Germinal center (tissue), 1 donor: ENCODE measurements at places on chromosomes 3 and 15.

- DNase-seq = no peak
These were observed 1.5 kb downstream of the CHRNA3 start for GRCh38 chr15:78619022-78619950.

GRCh38 chr3:190326930-190327329, 4.7 kb upstream of the CLDN1 start:
- no peak for DNase-seq

DNA sequence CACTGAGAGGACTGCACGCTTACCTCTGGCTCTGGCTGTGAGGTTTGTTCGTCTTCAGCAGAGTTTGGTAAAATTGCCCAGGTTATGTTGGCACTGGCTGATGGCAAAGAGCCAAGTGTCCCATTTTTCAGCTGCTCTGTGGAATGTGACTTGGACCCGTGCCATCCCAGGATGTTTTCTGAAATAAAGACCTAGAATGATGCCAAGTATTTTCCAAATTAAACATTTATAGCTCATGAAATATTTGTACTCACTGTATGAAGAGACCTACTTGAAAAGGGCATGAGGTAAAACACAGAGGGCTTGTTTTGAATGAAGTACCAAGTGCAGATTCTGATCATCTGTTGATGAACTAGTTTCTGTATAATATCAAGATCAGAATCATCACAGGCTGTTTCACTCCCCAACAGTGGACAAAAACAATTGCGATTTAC, 200.5 kb downstream of the STT3B start:
- DNase-seq = no peak

- DNase-seq = no peak
These were observed 26.6 kb upstream of the TAFA4 start for GRCh38 chr3:68958932-68959331.

- peak; percentile 15 for DNase-seq
These were observed 710 bp downstream of the TJP1 start for GRCh38 chr15:29821416-29822099.

DNA sequence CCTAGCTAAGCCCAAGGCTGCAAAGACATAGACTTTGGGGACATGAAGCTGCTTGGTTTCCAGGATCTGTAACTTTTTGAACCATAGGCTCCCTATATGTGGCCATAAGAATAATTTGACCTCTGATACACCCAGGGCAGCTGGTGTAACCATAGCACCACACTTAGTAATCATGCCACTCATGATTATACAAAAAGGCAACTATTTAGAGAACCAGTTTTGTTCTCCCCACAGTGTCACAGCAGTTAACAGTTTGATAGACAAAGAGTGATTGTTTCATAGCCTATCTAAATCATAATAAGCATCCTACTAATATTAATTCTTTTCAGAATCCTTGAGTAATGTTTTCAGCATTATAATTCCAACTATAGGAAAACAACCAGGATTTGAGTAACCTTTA, 334.9 kb downstream of the NEK10 start:
- DNase-seq = no peak

- no peak for DNase-seq
These were observed 298.3 kb downstream of the MEX3B start for GRCh38 chr15:81747482-81747881.

DNA sequence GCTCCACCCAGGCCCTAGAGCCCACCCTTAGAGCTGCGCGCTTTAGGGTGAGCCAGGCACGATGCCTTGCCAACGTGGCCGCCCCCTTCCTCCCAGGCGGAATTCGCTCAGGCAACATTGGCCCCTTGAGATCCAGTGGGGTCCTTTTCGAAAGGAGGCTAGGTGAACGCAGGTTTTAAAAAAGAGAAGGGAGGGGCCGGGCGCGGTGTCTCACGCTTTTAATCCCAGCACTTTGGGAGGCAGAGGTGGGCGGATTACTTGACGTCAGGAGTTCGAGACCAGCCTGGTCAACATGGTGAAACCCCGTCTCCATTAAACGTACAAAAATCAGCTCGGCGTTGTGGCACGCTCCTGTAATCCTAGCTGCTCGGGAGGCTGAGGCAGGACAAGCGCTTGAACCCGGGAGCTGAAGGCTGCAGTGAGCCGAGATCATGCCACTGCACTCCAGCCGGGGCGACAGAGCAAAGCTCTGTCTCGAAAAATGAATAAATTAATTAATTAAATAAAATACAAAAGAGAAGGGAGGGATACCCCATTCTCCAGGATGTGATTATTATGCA, 984 bp upstream of the RPP25 start:
- no peak for DNase-seq

GRCh38 chr15:43277901-43278300, 11.2 kb upstream of the TGM5 start:
- DNase-seq = no peak

DNA sequence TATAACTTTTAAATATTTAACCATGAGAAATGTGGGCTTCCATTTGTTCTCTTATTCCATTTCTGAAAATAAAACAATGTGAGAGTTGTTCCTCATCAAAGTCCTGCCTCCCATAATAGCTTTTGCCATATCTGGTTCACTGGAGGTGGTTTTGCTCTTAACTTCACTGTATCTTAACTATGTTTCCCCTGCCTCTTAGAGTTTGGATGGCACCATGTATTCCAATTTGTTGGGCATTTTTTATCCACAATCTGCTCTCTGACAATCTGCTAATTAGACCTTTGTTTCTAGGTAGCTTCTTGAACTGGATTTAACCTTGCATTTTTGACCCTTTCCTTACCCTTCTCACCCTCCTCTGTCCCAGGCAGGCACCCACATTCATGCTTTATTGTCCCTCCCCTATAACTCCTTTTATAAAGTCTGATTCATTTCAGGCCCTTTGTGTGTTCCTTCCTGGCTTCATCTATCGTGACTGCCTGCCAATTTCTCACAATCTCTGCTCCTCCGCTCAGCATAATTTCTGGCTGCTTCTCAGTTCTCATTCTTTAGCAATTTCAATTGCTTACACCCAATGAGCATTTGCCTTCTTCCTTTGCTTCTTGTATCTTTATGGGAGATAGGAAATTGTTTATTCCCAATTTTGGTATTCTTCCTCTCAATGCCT, 144.2 kb upstream of the ARHGEF26 start:
- DNase-seq = no peak

DNA sequence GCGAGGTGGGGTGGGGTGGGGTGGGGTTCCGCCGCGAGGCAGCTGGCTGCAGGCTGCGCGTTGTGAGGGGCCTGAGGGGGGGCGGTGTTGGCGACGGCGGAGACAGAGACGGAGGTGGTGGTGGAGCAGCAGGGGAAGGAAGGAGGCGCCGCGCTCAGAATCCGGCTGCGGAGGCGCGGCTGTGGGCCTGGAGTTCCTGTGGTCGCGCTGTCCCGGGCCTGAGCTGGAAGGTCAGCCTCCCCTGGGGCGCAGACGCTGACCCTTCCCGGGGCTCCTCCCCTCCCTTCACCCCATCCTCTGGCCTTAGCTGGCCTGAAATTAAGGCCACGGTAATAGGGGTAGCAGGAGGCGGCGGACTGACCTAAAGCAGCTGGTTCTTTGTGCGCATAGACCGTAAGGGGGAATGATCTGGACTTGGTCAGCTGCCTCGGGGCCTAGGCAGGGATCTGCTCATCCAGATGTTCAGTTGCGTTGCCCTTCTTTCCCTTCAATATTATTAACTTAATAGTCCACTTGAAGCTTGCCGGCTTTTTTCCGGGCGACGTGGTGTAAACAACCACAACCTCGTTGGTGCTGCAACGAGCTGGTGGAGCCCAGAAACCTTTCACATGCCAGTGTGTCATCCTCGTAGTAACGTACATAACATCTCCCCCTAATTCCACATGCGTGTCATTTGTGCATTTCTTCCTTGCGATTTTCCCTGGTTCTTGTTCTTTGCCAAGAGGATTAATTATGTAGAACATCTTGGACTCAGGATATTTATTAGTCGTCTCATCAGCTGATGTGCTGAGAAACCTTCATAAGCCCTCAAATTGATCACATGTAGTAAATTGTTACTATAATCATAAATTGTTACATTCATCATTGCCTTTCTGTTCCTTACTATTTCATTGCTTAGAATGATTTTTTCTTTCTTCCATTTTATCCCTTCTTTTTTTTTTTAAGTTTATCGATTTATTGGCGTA, 626 bp downstream of the SEC62 start:
- peak; percentile 11 for DNase-seq

GRCh38 chr3:69872783-69873378, 126.7 kb upstream of the SAMMSON start:
- no peak for DNase-seq

- DNase-seq = no peak
These were observed 414.6 kb downstream of the FOXP1 start for GRCh38 chr3:71168880-71169411.

DNA sequence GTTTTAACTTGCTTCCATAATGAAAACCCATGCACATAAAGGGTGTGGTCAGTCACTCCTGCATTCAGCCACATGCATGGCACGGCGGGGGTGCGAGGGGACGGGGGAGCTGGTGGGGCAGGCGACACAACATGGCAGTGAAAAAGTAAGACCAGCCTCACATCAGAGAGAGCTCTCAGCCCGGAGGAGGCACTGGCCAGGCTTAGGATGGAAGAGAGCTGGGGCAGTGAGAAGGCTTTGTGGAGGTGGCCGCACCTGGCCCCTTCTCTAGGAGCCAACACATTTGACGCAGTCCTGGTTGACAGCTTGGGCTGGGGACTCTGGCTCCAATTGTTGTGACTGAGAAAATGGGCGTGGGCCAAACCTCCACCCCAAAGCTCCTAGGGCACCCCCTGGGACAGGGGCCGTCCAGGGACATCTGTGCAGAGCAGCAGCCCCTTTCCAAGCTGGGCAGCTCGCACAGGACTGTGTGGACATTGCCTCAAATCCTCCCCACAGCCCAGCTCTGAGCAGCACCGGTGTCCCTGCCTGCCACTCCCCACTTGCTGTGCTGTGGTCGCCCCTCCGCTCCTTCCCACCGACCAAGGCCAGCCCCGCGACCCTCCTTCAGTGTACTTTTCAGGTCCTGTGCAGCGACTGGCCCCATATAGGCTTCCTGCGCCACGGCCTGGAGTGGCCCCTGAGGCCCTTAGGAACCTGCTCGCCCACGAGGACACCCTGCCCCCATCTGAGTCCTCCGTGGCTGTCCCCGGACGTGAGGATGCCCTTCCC, 126.0 kb upstream of the IQSEC1 start:
- no peak for DNase-seq

DNA sequence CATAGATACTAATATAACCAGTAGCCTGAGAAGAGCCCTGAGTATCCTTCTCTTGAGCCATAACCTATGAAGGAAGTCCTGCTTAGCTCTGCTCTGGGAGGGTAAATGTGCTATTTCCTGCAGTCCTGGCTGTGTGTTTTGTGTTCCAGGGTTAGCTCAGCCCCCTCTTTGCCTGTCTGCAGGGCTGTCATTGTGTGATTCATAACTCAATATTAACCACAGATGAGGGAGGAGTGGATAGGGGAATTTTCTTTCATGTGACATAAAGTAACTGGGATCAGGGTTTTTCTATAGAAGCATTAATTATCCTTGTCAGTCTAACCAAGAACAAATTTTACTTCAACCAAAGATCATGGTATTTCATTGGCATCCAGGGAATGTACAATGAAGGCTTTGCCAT, 183.3 kb upstream of the ZBTB20 start:
- no peak for DNase-seq

- peak; percentile 40 for DNase-seq
These were observed 50.0 kb downstream of the RASGRP1 start for GRCh38 chr15:38514601-38515000.

DNA sequence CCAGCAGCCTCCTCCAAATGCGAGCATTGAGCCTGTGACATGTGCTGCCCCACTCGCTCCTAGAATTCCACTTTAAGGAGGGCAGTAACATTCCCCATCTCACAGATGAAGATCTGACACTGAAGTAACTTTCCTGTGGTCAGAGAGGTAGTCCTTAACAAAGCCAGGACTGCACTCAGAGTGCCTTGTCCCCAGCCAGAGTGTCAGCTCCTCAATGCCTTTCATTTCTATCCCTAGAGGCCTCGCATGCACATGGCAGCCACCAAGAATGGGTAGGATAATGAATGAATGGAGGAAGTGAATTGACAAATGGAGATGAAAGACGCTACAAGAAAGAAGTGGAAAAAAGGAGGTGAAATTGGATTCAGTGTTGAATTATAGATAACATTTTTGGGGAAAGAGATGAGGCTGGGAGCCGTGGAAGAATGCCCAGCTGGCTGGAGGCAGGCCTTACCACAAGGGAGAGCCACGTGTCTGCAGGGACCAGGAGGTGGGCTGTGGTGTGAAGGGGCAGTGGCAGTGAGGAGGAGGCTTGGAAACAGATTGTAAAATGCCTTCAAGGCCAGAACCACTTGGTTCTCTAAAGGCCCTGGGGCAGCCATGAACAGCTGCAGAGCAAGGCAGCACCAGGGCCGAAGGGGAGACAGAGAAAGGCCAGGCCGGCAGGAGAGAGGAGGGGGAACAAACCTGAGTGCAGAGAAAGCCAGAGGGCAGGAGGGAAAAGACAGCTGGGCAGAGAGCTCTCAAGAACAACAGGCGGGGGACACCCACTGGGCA, 10.4 kb downstream of the CFAP92 start:
- DNase-seq = no peak

DNA sequence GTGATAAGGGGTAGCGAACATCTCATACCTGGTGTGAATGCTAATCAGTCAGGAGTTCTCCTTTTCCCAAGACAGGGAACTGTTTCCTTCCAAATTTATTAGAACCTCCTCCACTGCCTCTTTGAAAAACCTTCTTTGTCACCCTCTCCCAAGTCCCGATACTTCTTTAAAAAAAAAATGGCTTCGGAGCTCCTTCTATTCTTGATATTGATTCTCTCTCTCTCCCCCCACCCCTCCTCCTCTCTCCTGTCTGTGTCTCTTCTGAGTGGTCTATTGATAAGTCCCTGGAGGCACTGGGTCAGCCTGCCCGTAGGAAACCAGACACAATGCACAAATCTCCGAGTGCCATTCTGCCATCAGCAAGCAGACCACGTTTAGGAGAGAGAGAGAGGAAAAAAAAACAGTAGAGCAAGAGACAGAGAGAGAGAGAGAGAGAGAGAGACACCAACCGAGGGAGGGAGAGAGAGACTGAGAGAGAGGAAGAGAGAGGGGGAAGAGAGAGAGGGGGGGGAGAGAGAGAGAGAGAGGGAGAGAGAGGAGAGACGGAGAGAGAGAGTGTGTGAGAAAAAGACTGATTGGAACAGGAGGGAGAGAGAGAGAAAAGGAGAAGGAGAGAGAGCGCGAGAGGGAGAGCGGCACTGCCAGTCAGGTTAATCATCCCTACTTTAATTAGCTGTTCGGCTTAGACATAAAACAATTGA, 160.9 kb downstream of the TIGIT start:
- DNase-seq = no peak

GRCh38 chr3:98540346-98540745, 8.6 kb downstream of the GPR15 start:
- peak; percentile 52 for DNase-seq

GRCh38 chr3:37040231-37040630, 46.9 kb downstream of the MLH1 start:
- DNase-seq = no peak
